H1 (cell line): ENCODE measurements at places on chromosomes 12 and 14. TPM values are rescaled to one million over a fixed set of nuclear protein-coding genes. Genes with fewer than 3 reads are reported as not detected.

- no peak for DNase-seq
These were observed 69.2 kb upstream of the ARHGAP5 start for GRCh38 chr14:32007755-32008362.

GRCh38 chr14:98900798-98901197 is 371.2 kb downstream of the BCL11B start:
- DNase-seq = no peak

GRCh38 chr12:54017027-54017788 is 8.4 kb downstream of the HOXC8 start:
- no peak for DNase-seq

Gene NPFF
- 0.80 TPM in 1 of 2 replicates, not detected in the other for total RNA-seq

- DNase-seq = no peak
These were observed 74.3 kb downstream of the ANO6 start for GRCh38 chr12:45290216-45290605.

- no peak for DNase-seq
These were observed 115.4 kb upstream of the DYRK2 start for GRCh38 chr12:67533159-67533558.

DNA sequence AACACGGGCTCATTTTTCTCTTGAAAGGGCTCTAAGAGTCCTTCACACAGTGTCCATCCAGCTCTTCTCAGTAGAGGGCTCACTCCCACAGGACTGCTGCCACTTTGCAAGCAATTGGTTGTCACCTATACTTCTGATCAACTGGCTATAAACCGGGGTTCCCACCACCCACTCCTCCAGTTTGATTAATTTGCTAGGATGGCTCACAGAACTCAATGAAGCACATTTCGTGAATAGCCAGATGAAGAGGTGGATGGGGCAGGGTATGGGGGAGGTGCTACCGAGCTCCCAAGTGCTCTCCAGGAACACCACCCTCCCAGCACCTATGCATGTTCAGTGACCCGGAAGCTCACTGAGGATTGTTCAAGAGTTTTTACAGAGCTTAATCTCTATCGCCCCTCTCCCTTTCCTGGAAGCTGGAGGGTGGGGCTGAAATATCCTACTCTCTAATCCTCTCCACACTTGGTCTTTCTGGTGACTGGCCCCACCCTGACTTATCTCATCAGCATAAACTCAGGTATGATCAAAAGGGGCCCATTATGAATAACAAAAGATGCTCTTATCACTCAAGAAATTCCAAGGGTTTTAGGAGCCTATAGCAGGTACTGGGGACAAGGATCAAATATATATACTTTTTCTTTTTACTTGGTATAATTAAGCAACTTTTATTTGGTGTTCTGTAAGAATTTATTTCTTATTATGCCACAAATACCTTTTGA is 13.9 kb upstream of the EGLN3 start:
- DNase-seq = no peak

Gene CD163L1
- 0.22 and 0.92 TPM in 2 replicates for total RNA-seq

DNA sequence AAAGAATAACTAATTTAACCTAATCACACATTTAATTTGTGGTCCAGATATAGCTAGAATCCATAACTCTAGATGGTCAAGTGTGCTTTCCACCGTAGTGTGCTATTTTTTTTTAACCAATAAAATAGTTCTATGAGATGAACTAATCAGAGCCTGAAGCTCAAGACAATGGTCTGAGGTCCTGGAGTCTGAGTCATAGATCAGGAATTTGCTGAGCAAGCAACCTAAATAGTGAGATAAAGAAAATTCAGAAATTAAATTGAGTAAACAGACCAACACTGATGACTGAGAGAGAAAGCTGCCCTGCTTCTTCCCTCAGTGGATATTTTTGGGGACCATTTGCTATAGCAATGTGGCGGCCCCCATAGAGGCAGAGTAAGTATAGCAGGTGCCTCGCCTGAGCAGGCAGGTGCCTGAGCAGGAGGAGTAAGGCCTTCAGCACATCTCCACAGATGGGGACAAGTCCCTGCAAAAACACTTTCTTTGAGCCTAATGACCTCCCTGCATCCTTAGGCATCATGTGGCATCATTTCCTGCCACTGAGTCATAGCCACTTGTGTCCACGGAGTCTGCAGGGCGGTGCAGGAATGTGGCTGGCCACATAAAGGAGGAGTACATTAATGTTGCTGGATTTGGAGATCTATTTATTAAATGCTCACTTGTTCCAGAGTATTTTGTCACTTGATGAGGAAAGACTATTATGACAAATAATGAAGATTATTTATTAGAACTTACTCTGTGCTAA is 13.9 kb upstream of the CLEC4E start:
- no peak for DNase-seq

- DNase-seq = no peak
These were observed 135.9 kb upstream of the ABCD2 start for GRCh38 chr12:39755478-39755877.

GRCh38 chr14:105045710-105046326 is 19.4 kb downstream of the GPR132 start:
- no peak for DNase-seq

Gene ENDOU
- total RNA-seq = not detected in 2 replicates

Gene KDM2B
- 156 and 162 TPM in 2 replicates for total RNA-seq

Gene SOCS2
- 18.0 TPM in 2 replicates for total RNA-seq

Gene IQSEC3
- total RNA-seq = 3.1 and 3.6 TPM in 2 replicates

Gene TMPRSS12
- not detected in 2 replicates for total RNA-seq

Gene RTN1
- total RNA-seq = 2.8 and 2.9 TPM in 2 replicates
